ENCODE measurements at places on chromosomes 6 and 20.

- no peak for DNase-seq
Observed at GRCh38 chr6:137550535-137550934, 56.3 kb upstream of the OLIG3 start.

- DNase-seq = no peak
Observed at GRCh38 chr6:162343198-162343935, 384.2 kb downstream of the PRKN start.

GRCh38 chr6:71531006-71531405 lies 242.4 kb downstream of the OGFRL1 start:
- no peak for DNase-seq

- no peak for DNase-seq
Observed at GRCh38 chr6:150482883-150483409, 114.1 kb downstream of the IYD start.

DNA sequence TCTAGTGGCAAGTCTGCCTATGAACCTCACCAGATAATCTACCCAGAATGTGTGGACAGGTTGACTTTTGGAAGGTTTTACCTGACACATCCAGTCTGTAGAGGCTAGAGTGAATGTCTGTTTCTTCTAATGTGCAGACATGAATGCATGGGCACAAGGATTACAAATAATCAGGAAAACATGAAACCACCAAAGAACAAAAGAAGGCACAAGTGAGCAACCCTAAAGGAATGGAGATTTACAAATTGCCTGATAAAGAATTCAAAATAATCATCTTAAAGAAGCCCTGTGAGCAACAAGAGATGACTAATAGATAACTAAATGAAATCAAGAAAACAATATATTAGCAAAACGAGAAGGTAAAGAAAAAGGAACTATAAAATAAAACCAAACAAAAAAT lies 876.1 kb upstream of the ADGRB3 start:
- DNase-seq = no peak

DNA sequence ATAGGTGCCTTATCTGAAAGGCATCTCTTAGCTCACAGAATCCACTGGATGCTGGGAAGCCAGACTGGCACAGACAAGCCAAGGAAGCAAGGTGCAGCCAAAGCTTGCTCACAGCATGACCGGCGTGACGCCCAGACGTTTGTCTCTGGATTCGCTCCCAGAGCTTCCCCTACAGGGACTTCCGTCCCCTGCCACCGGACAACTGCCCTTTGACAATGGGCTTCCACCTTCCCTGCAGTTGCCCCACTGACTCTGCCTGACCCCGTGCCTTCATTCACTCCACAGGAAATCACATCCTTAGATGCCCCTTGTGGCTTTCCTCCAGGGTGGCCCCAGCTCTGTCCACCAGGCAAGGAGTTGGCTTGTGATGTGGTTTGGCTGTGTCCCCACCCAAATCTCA lies 94.8 kb upstream of the CDH4 start:
- DNase-seq = no peak

- DNase-seq = no peak
Observed at GRCh38 chr6:107590378-107590777, 100.5 kb downstream of the SOBP start.

GRCh38 chr20:23879328-23879798 lies at the start of gene CST5:
Gene CST5 (minus strand): TSS chr20:23879748. CDS start chr20:23879676, 72 bp downstream.
- DNase-seq = no peak

- no peak for DNase-seq
Observed at GRCh38 chr6:13263669-13264068, 64.7 kb downstream of the TBC1D7 start.

GRCh38 chr6:30726506-30727413 lies 6.6 kb downstream of the TUBB start:
- DNase-seq = no peak

GRCh38 chr20:40241596-40242343 lies 447.3 kb downstream of the MAFB start:
- no peak for DNase-seq

GRCh38 chr6:164856138-164856537 lies 453.3 kb downstream of the C6orf118 start:
- DNase-seq = no peak

DNA sequence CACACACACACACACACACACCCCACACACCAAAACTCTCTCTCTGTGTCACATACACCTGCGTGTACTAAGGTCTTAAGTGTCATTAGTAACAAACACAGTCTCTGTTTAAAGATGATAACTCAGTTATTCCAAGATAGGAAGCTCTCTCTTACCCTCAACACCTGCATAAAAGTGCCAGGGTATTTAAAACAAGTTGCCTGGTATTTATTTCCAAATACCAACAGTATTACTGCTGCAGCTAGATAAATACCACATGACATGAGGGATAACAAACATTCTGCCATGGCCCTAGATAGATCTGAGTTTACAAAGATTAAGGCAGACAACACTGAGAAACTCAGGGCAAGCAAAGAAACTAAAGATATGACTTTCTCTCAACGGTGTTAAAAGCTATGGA lies 118.5 kb downstream of the SIM1 start:
- DNase-seq = no peak

GRCh38 chr6:13765570-13765969 lies 48.8 kb downstream of the MCUR1 start:
- DNase-seq = no peak

DNA sequence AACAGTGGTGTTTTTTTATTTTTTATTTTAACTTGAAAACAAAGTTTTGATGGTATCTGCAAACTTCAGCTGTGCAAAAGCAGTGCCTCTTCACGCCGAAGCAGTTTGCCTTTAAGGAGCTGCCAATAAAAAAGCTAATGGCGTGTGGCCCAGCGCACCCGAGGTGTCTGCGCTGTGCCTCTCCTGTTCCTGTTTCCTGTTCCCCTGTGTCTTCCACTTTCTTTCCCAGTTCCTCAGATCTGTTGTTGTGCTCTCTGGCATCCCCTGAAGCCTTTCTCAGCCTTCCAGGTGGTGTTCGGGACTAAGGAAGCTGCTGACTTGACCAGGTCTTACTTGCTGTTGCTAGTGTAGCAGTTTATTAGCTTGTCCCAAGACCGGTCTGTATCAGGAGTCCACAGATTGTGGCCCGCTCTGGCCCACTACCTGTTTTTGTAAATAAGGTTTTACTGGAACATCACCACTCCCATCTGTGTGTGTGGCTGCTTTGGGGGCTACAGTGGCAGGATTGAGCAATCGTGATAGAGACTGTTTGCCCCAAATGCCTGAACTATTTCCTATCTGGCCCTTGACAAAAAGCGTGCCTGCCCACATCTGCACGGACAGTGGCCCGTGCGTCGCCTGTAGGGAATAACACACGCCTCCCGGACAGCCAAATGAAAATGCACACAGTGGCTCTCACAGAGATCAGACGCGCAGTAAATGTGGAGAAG lies 178.3 kb downstream of the TMEM242 start:
- DNase-seq = no peak

GRCh38 chr6:34148631-34149451 lies 3.0 kb upstream of the GRM4 start:
- no peak for DNase-seq

DNA sequence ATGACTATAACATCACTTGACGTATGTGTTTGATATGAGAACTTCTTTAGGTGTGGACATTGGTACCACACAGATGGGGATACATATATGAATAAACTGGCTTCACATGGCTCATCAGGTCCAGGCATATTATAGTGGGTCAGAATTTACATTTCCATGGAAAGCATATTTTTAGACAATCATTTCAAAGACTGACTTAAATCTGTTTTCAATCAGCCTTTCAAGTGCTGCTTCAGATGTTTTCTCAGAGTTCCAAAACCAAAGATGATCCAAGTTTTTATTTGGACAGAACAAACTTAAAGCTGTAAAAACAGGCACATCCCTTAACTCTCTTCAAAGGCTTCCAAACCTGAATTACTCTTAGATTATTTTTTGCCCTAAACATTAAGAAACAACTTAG lies 88.1 kb downstream of the PRSS35 start:
- DNase-seq = no peak

GRCh38 chr6:167146977-167147376 lies 10.8 kb downstream of the GPR31 start:
- DNase-seq = no peak

- no peak for DNase-seq
Observed at GRCh38 chr20:24504331-24505285, 35.2 kb downstream of the SYNDIG1 start.

GRCh38 chr6:17866876-17867444 lies 120.5 kb downstream of the KIF13A start:
- no peak for DNase-seq

DNA sequence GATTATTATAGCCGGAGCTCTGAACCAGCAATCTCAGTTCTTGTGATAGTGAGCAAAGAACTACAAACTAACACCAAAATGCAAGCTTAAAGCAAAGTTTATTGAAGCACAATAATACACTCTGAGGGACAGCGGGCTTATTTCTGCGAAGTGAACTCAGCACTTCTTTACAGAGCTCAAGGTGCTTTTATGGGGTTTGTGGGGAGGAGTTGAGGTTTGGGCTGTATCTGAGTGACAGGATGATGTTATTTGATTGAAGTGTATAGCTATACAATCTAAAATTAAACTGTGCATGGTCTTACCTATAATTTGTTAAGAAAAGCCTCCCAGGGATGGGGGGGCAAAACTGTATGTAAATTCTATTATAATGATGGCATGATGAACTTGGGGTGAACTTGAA lies 1.0 kb upstream of the HFE start:
- no peak for DNase-seq

GRCh38 chr6:89895276-89895874 lies 1.1 kb downstream of the GJA10 start:
- DNase-seq = no peak

DNA sequence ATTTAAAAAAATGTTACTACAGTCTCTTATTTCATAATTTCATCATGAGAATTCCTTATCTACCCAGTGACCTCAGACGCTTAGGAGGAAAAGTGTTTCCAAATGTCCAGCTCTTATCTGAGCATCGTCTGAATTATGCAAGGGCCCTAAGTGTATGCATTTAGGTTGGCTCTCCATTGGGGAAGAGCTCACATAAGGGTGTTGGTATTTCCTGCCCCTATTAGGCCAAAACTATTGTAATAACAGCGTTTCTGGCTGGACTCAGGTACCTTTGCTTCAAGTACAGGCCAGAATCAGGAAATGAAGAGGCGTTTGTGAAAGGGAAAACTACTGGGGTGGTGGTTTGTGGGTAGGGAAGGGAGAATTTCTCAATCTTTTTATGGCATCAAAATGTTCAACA lies 40.4 kb upstream of the SGK1 start:
- no peak for DNase-seq

GRCh38 chr6:82458147-82458546 lies 94.5 kb downstream of the TPBG start:
- no peak for DNase-seq

- DNase-seq = no peak
Observed at GRCh38 chr6:21375151-21376116, 218.1 kb upstream of the SOX4 start.

DNA sequence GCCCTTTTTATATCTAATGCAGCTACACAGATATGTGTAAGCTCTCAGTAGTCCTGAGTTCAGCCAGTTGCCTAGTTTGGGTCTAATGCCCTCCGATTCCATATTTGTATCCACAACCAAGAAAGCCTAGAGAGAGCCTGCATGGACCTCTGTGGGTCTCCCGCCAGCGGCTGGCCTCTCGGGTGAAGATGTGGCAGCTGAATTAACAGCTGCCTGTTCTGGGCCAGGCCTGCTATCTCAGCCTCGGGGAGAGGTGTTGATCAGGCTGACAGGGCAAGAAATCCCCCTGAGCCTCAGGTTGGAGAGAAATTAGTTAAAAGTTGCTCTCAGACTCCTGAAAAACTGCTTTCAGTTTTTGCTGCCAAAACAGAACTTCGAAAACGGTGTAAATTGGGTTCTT lies 19.8 kb downstream of the PTK7 start:
- DNase-seq = no peak

DNA sequence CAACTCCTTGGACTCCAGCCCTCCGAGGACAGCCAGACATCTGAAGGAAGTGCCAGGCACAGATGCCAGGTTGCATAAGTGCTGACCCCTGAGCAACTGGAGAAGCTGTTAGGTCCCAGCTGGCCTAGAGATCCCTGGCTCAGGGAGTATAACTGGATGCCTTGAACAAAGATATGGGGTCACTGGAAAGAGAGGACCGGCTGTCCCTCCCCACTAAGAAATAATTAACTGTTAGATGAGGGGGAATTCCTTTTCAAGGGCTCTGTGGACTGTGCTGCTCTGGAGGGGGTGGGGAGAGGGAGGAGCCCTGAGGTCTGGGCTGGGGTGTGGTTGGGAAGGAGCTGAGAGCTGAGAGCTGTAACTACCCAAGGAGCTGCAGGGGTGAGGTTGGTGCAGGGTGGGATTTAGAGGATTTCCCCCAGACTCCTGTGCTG lies 39.6 kb downstream of the HLA-F start:
- DNase-seq = no peak

DNA sequence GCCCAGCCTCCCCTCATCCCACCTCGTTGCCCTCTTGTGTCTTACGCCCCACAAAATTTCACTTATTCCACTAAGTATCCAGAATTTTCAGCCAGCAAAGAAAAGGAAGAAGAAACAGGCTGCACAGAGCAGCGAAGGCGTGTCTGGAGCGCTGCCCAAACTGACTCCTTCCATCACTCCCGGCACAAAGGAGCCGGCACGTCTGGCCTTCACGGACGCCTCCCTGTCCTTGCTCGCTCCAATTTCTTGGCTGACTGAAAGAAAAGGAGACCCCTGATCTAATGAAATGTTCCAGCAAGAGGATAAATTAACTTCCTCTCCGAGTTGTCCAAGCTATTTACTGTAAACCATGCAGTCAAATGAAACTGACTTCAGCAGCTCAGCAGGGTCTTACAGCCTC lies 152.3 kb upstream of the CDH4 start:
- DNase-seq = no peak

DNA sequence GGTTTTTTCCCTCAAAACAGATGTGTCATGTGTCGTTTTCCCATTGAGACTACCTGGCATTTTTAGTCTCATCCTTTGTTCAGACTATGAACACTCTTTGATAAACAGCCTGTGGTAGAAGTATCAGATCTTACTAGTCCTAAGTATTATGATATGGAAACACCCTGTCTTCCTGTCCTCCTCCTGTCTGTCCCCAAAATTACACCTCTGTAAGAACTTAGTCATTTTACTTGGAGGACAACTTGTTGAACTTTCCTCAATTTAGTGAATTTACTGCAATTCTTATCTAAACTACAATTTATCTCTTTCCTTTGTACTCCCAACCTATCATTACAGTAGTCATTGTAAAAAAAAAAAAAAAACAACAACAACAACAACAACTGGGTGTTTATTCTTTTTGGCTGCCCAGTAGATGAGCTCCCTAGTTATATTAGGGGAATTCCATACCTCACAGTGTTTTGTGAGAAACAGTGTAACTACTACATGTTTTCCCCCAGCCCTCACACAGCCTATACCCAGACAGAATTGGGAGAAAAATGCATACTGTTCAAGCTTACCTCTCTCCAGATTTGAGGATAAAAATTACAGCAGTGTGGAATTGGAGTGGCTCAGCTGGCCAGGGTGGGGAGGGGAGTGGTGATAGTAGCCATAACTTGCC lies 18.5 kb upstream of the ERVFRD-1 start:
- no peak for DNase-seq

- no peak for DNase-seq
Observed at GRCh38 chr6:112288475-112288874, 34.1 kb upstream of the LAMA4 start.

Data from activated CD4-positive, alpha-beta T cell treated with anti-CD3 and anti-CD28 coated beads, Interleukin-2, amount 50 U/mL, for 24 hours (primary cell).